Mammary epithelial cell (primary cell): ENCODE measurements at places on chromosomes 12 and 14. TPM values are rescaled to one million over a fixed set of nuclear protein-coding genes. Genes with fewer than 3 reads are reported as not detected.

OSGEP gene
- 22.6 and 26.5 TPM in 2 replicates for total RNA-seq

TMTC3 gene
- total RNA-seq, result 97.0 TPM

PPM1H gene
- 0.28 and 0.78 TPM in 2 replicates for total RNA-seq

A2M gene
- total RNA-seq, result 2.9 and 3.7 TPM in 2 replicates

PRIMA1 gene
- 0.31 TPM in 1 of 2 replicates, not detected in the other for total RNA-seq

SPATS2 gene
- total RNA-seq, result 51.2 and 65.5 TPM in 2 replicates

SERPINA9 gene
- 0.19 and 0.21 TPM in 2 replicates for total RNA-seq

GLT1D1 gene
- total RNA-seq, result not detected in 2 replicates

CNOT2 gene
- 123 TPM for total RNA-seq

IL26 gene
- total RNA-seq, result not detected
